ENCODE measurements at places on chromosomes 12 and 14.

DNA sequence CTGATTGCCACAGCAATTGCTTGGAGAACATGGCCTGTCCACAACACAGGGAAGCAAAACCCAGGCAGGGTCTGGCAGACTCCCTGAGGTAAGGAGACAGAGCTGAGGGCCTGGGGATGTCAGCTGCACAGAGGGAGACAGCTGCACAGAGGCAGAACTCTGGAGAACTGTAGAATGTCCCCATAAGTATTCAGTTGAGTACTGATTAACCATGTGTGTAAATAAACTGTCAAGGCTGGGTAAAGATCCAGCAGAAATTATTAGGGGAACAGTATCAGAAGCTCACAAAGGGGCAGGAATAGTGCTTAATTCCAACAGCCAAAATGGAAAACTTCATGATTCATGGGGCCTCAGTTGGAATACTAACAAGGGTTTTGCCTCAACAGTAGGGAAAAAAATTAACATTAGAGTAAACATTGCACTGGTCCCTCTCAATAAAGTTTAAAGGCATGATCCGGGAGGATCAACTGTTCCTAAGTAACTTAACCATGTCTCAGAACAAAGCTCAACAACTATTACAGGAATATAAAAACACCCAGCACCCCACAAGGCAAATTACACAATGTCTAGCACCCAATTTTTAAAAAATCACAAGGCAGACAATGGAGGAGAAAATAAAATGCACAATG, 201.3 kb upstream of the RASSF8 start:
- no peak for DNase-seq

- no peak for DNase-seq
Measured at GRCh38 chr12:1781772-1782171, 38.6 kb upstream of the LRTM2 start.

GRCh38 chr12:68224613-68225285, 861 bp downstream of the IL26 start:
- no peak for DNase-seq

GRCh38 chr14:30354439-30354838, 204.5 kb upstream of the G2E3 start:
- no peak for DNase-seq

- DNase-seq, result no peak
Measured at GRCh38 chr12:55982319-55982936, 8.6 kb downstream of the RAB5B start.
